Fibroblast of pulmonary artery (primary cell): ENCODE measurements at places on chromosomes 5 and 9.

DNA sequence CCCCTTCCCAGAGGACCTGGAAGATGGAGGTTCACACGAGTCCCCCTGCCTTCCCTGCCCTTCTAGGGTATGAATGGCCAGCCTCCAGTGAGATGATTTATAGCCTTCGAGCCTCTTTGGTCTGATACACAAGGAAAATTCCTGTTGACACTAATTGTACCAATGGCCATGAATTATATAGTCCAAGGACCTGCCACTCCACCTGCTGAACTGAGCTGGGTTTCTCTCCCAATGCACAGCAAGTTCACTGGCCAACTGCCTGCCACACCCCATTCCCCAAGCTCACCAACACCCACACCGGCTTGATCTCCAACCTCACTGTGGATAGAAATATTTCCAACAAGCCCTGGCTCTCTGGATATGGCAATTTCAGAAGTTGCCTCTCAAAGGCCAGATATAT lies 9.3 kb upstream of the ADRA1B start:
- DNase-seq: no peak

DNA sequence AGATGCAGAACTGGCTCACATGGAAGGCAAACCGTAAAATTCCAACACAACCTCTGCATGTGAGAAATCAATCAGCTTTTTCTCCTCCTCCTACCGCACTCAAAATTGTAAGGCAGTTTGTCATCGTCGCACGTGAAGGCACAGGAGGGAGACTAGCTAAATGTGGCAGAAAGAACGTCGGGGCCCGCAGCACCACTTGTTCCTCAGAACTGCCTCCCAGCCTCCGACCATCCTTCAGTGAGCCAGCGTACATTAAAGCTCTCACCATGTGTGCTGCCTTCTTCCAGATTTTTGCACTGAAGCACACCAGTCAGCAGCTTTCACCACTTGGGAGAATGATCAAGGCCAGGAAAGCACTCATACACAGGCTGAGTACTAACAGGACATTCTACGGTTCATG lies 105.9 kb downstream of the RFX3 start:
- DNase-seq: no peak

GRCh38 chr5:62029303-62029702 lies 276.7 kb upstream of the KIF2A start:
- DNase-seq: no peak

DNA sequence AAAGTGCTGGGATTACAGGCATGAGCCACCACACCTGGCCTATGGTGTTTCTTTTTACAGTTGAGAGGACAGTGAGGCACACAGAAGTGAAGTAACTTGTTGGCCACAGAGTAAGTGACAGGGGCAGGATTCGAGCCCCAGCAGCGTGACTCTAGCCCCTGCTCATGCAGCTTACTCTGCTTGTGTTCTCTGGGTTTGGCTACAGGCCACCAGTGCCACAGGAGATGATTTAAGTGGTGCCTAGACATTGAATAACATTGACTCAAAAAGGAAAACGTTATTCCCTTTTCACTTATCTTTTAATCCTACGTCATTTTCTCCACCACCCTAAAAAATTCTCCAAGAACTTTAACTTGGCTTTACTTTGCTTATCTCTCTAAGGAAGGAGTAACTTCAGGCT lies 61.4 kb downstream of the SNX24 start:
- DNase-seq: peak; percentile 73

GRCh38 chr5:36397901-36398536 lies 96.3 kb upstream of the RANBP3L start:
- DNase-seq: peak; percentile 70

DNA sequence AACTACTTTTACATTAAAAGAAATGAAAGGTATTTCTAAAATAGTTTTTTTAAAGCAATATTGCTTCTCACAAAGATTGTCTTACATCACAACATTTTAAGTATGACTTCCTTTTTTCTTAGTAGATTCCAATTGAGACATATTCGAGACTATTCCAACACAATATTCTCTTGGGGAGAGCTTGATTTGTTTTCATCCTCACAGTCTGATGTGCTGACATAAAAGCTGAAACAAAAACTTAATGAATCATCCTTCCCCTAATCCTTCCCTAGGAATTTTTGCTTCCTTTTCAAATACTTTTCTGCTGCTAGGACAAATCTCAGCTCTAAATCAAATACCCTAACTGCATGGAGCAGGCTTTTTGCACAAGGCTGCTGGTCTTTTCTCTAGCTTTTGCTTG lies 245.8 kb upstream of the MAP3K1 start:
- peak; percentile 83 for DNase-seq

GRCh38 chr9:71986900-71987299 lies 73.5 kb downstream of the C9orf57 start:
- no peak for DNase-seq

DNA sequence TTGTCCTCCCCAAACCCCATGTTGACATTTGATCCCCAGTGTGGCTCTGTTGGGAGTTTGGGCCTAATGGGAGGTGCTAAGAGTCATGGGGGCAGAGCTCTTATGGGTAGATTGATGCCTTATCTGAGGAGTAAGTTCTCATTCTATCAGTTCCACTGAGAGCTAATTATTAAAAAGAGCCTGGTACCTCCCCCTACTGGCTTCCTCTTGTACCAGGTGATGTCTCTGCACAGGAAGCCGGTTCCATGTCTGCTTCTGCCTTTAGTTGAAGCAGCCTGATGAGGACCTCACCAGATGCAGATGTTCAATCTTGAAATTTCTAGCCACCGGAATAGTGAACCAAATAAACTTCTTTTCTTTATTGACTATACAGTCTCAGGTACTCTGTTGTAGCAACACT lies 10.8 kb downstream of the GABRB2 start:
- DNase-seq: no peak

- DNase-seq: no peak
Observed at GRCh38 chr9:3646226-3646625, 120.4 kb upstream of the RFX3 start.
